ENCODE measurements at places on chromosomes 12 and 14. TPM values are rescaled to one million over a fixed set of nuclear protein-coding genes. Genes with fewer than 3 reads are reported as not detected.
A peak's percentile ranks its signal among the peaks of the same experiment; 100 is the strongest.

DNA sequence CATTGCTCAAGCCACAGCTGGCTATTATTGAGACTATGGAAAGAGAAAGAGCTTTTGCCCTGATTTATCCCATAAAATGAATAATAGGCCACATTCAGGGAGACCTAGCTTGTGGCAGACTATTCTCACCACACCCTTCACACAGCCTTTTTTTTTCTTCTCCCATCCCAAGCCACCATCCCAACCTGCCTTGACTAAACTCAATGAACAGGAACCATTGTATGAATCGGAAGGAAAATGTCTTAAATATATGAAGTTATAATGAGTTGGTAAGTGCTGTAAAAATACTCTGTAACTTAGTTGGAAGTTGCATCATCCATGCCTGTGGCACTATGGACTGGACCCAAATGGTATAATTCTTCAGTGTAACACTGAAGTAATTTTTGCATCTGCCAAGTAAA, 338.4 kb downstream of the RAD51B start:
- DNase-seq = no peak
- no peaks in the 10 kb centered on the region for H3K4me1 ChIP-seq
- no peak overlapping the region for H3K27ac ChIP-seq
- no peak overlapping the region for H3K4me3 ChIP-seq
- no peaks in the 10 kb centered on the region for H3K36me3 ChIP-seq
- no peaks in the 10 kb centered on the region for H3K27me3 ChIP-seq

FIGNL2 gene
- 2.1 TPM for total RNA-seq

DNA sequence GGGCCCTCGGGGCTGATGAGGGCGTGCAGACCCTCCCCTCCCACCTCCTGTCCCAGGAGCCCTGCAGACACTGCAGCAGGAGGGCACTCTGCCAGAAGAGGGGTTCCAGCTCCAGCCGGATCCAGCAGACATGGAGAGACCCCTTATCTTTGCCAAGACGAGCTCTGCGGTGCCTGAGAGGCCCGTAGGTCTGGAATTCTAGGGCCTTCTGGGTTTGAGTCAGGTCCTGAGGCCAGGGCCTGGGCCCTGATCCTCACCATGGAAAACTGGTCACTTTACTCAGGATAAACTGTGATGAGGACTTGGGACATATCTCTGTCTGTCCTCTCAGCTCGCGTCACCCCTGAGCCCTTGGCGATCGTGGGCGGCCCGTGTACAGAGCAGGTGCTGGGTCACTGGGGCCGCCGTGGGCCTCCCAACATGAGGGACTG, 13.8 kb downstream of the MEG3 start:
- no peak overlapping the region for H3K4me3 ChIP-seq
- no peaks in the 10 kb centered on the region for H3K36me3 ChIP-seq
- H3K4me1 ChIP-seq = no peaks in the 10 kb centered on the region
- H3K27me3 ChIP-seq = no peaks in the 10 kb centered on the region
- H3K27ac ChIP-seq = no peak overlapping the region

- no peak overlapping the region for H3K27ac ChIP-seq
- H3K36me3 ChIP-seq = peaks cover 72% of the 10 kb centered on the region
- no peak for DNase-seq
- H3K4me1 ChIP-seq = peaks cover 3% of the 10 kb centered on the region
These were observed 7.3 kb downstream of the IFFO1 start for GRCh38 chr12:6548556-6548955.

MIS18BP1 gene
- 64.9 TPM for total RNA-seq

DNA sequence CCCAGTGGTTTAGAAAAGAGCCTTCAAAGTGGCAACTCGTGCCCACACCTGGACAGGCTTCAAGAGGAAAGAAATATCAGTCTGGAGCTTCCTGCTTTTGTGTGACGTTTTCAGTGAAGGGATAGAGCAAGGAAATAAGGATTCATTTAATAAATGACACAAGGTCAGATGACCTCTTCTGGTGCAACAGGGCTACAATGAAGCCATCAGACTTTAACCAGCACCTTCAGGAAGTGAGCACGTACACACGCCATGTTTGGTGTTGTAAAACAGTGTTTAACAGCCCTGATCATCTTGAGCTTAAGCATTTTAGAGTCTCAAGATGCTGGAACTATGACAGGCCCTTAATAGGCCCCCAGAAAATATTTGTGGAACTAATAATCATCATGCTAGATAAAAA, 59.1 kb downstream of the CCDC60 start:
- no peaks in the 10 kb centered on the region for H3K27me3 ChIP-seq
- H3K36me3 ChIP-seq = no peaks in the 10 kb centered on the region
- H3K4me1 ChIP-seq = no peaks in the 10 kb centered on the region
- no peak for DNase-seq
- H3K4me3 ChIP-seq = no peak overlapping the region

DPPA3 gene
- not detected for total RNA-seq

DNA sequence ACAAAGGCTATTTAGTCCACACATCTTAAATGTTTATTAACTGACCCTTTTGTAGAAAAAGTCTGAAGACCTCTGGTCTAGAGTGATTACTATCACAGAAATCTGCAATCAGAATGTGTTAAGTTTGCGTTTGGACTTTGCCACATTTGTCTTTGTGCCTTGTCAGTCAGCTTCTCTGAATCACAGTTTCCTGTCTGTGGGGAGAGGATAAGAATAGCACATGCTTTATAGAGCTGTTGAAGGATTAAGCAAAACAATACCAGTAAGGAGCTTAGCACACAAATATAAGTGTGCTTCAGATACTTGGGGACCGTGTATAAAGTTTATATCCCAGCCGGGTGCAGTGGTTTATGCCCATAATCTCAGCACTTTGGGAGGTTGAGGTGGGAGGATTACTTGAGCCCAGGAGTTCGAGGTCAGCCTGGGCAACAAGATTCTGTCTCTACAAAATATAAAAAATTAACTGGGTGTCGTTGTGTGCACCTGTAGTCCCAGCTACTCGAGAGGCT, 63.0 kb upstream of the BTG1 start:
- DNase-seq = peak; percentile 76
- H3K4me3 ChIP-seq = peak overlapping the region; percentile 29
- H3K4me1 ChIP-seq = peaks cover 25% of the 10 kb centered on the region
- no peaks in the 10 kb centered on the region for H3K36me3 ChIP-seq
- peak overlapping the region; percentile 48 for H3K27ac ChIP-seq

DNA sequence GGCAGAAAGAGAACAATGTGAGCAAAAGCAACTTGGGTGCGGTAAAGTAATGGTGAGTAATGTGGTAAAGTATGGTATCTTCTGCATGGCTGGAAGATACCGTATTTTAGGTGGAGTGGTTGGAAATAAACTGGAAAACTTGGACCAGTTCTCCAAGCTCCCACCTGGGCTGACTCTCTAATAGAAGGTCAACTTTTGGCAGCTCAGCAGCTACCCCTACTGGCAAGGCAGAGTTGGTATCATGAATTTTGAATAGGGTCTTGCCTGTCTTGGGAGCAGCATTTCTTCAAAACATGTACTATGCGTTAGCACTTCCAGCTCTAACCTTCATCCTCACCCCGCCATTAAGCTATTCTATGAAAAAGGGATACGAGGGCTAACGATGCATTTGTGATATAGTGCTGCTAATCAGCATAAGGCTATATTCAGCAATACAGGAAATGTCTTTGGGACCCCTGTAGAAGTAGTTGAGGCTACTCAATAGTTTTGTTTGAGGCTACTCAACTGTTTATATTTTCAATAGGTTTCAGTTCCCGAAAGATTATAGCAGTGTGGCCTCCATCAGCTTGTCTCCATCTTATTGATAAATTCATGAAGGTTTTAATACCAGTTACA, 276.3 kb upstream of the FAR2 start:
- H3K36me3 ChIP-seq = no peaks in the 10 kb centered on the region
- no peak overlapping the region for H3K27ac ChIP-seq
- no peaks in the 10 kb centered on the region for H3K4me1 ChIP-seq
- H3K27me3 ChIP-seq = no peaks in the 10 kb centered on the region

KRT82 gene
- not detected for total RNA-seq

DNA sequence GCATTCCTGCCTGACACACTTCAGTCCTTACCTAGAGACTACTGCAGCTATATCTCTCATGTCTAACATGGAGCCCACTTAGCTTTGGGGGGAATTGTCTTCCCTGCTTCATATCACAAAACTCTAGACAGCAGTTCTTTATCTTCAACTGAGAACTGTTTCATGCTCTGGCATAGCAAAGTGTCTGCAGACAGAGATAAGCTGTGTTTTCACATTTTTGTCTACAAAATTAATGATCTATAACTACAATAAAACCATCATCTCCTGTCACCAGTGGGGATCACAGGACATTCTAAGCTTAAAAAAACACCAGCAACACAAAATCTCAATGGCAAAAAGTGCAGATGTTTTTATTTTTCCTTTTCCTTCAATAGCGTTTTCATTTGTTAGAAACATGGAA, 137.1 kb upstream of the VRK1 start:
- no peak overlapping the region for H3K4me3 ChIP-seq
- H3K4me1 ChIP-seq = no peaks in the 10 kb centered on the region
- H3K36me3 ChIP-seq = no peaks in the 10 kb centered on the region

GRCh38 chr12:93378998-93379325, 1.2 kb downstream of the NUDT4 start:
- no peaks in the 10 kb centered on the region for H3K27me3 ChIP-seq
- peak overlapping the region; percentile 94 for H3K27ac ChIP-seq
- H3K4me3 ChIP-seq = peak overlapping the region; percentile 76
- no peak for DNase-seq

DNA sequence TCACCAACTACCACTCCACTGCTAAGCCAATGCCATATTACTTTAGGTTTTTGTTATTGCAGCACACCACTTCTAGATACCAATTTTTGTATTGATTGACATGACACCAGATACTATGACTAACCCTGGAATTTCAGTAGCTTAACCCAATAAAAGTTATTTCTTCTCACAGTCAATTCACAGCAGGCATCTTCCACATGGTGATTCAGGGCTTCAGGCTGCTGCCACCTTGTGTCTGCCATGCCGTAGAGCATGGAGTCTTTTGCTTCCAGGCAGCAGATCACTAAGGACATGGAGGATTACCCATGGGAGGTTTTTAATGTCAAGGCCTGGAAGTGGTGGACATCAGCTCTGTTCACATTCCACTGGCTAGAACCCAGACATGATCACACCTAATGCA, 56.4 kb upstream of the LTA4H start:
- no peak overlapping the region for H3K27ac ChIP-seq
- H3K4me3 ChIP-seq = no peak overlapping the region
- no peak for DNase-seq
- H3K27me3 ChIP-seq = no peaks in the 10 kb centered on the region
- no peaks in the 10 kb centered on the region for H3K4me1 ChIP-seq
- H3K36me3 ChIP-seq = no peaks in the 10 kb centered on the region

DNA sequence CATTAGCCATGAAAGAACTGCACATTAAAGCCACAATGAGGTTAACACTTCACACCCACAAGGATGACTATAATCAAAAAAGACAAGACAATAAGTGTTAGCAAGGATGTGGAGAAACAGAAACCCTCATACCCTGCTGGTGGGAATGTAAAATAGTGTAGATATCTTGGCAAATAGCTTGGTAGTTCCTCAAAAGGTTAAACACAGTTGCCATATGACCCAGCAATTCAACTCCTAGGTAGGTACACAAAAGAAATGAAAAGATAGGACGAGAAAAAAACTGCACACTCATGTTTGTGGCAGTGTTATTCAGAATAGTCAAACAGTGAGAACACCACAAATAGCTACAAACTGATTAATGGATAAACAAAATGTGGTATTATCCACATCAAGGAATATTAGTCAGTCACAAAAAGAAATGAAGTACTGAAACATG, 93.5 kb downstream of the ATXN2 start:
- DNase-seq = no peak
- peaks cover 7% of the 10 kb centered on the region for H3K4me1 ChIP-seq
- no peaks in the 10 kb centered on the region for H3K27me3 ChIP-seq
- H3K4me3 ChIP-seq = no peak overlapping the region
- H3K36me3 ChIP-seq = peaks cover 9% of the 10 kb centered on the region

NR4A1 gene
- 279 TPM for total RNA-seq

DNA sequence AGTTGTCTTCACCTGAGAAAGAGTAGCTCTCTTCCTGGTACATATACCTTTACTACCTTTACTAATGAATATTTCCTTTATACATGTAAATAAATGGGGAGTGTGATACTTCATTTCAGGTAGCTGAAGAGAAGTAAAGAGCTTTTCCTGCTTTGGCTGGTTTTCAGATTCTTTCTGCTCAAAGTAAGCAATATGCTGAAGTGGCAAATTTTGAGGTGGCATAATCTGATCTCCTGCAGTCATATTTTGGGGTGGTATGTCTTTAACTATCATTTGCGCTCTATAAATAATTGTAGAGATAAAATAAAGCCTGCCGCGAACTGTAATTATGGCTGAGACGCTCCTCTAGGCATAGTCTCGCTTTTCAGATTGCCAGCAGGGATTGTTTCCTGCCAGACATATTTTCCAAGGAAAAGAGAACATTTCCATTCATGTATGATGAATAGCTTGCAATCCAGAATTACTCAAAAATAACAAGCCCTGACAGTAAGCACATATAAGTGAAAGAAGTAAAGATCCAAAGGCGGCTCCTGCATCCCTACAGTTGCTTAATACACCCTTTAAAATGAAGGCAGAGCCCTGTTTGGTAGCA, 200.7 kb downstream of the C12orf50 start:
- no peak overlapping the region for H3K4me3 ChIP-seq
- no peaks in the 10 kb centered on the region for H3K27me3 ChIP-seq
- DNase-seq = no peak
- H3K27ac ChIP-seq = no peak overlapping the region
- no peaks in the 10 kb centered on the region for H3K36me3 ChIP-seq

DNA sequence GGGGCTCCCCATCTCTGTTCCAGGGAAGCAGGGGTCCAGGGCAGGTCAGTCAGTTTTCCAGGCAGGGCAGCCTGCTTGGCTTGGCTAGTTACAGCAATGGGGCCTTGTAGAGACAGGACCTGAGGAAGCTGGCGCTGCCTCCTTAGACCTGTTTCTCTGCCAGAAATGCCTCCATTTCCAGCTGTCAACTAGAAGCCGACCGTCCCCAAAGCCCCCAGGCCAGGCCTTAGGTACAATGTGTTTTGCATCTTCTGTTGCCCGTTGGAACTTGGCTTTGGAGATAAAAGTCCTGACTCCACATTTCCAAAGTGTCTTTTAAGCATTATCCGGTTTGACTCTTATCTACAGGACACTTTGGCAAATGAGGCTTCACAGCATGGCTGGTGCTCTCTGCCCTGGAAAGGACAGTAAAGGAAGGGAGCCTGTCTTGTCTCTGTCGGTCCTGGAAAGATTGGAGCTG, 42.6 kb downstream of the KRT80 start:
- H3K27me3 ChIP-seq = no peaks in the 10 kb centered on the region
- H3K4me3 ChIP-seq = no peak overlapping the region
- no peak overlapping the region for H3K27ac ChIP-seq
- DNase-seq = no peak

GRCh38 chr12:21940549-21941505, at the start of gene ABCC9:
ABCC9 (minus strand) TSS chr12:21941426; CDS start chr12:21936674, 4,752 bp downstream.
- no peaks in the 10 kb centered on the region for H3K4me1 ChIP-seq
- no peak within 1 kb of the TSS for H3K27ac ChIP-seq
- peak; percentile 3 for DNase-seq
- peak within 1 kb of the TSS; percentile 28 for H3K4me3 ChIP-seq
- H3K36me3 ChIP-seq = no peaks in the 10 kb centered on the region
